ENCODE measurements at places on chromosomes 1 and 21.

DNA sequence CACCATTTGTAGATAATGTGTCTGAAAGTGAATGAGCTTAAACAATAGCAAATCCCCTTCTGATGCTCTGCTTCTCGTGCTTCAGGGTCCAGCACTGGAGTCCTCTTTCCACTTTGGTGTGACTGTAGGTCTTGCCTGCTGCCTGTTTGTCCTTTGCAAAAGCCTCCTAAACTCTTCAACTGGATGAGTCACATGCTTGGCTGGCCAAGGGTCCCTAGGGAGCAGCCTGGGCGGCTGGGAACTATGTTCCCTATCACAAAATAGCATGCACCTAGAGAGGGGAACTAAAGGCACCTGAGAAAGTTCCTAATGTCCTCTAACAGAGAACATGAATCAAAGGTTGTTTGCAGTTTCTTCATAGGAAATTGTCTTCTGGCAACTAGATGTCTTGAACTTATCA, 607.2 kb upstream of the PLXNA2 start:
- DNase-seq: no peak

GRCh38 chr1:57966751-57967406, 543.0 kb upstream of the DAB1 start:
- DNase-seq: no peak

DNA sequence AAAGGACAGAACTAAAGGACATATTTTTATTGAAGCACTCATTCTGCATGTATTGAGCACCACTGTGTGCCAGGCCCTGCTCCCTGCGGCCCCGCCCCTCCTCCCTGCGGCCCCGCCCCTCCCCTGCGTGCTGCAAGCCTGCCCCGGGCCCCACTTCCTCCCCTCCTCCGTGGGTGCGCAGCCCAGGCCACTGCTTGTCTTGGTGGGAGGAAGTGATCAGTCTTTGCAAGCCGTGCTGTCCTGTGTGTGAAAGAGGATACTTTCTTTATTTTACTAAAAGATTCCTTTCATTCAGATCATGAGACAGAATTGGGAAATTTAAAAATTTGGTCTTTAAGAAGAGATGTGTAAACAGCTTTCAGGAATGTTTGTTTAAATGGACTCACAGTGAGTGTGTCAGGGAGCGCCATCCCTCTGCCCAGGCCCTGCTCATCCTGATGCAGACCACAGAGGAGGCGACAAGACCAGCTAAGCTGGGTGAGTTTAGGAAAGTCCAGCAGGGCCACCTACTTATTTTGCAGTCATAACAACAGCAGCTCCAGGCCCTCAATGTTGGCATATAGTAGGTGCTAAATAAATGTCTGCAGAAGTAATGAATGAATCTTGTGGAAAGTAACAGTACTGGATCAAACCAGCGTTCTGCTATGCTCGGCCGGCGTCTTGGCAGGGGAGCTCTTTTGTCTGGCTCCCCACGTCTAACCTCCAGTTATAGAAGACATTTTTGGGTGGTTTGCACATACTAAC, 88.3 kb upstream of the SELENON start:
- no peak for DNase-seq

GRCh38 chr1:55988963-55989452, 590.4 kb downstream of the PLPP3 start:
- DNase-seq: no peak

DNA sequence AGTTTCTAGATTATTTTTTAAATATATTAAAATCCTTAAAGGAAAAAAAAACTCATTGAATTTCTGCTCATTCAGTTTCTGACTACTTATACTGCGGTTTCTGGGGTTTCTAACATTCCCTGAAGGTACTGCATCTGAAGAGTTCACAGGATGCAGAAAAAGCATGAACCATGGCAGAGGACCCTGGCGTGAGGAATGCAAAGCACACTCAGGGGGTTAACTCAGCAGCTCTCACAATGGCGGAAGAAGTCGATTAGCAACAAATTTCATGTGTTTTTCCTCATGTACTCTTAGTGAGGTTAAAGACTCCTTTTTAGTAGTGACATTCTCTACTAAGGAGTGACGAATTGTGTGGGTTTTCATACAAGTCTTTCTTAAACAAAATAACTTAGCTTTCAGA, 975.6 kb downstream of the NCAM2 start:
- DNase-seq: no peak

GRCh38 chr1:14745789-14746188, 147.3 kb downstream of the KAZN start:
- no peak for DNase-seq

DNA sequence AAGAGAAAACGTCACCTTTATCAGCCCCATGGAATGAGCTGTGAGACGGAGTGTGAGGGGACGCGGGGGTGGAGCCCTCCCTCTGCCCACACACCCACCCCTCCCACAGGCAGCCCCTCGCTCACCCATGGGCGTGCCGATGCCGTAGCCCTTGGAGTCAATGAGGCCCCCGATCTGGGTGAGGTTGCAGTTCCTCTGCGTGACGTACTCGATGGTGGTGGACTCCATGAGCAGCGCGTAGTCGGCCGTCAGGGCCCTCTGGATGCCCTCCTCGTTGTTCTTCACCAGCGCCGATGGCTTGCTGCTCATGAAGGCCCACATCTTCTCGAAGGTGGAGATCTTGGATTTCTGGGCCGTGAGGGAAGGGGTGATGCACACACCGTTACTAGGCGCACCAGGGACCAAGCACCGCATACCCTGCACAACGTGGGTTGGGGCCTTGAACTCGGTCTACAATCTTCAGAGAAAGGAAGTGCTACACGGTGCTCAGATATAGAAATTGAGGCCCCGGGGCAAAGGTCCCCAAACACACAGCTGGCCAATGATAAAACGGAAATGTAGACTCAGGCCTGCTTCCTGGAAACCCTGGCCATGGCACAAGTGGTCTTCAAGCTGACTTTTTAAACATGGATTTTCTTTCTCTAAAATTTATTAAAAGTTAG, 228.2 kb downstream of the GRIK3 start:
- no peak for DNase-seq

DNA sequence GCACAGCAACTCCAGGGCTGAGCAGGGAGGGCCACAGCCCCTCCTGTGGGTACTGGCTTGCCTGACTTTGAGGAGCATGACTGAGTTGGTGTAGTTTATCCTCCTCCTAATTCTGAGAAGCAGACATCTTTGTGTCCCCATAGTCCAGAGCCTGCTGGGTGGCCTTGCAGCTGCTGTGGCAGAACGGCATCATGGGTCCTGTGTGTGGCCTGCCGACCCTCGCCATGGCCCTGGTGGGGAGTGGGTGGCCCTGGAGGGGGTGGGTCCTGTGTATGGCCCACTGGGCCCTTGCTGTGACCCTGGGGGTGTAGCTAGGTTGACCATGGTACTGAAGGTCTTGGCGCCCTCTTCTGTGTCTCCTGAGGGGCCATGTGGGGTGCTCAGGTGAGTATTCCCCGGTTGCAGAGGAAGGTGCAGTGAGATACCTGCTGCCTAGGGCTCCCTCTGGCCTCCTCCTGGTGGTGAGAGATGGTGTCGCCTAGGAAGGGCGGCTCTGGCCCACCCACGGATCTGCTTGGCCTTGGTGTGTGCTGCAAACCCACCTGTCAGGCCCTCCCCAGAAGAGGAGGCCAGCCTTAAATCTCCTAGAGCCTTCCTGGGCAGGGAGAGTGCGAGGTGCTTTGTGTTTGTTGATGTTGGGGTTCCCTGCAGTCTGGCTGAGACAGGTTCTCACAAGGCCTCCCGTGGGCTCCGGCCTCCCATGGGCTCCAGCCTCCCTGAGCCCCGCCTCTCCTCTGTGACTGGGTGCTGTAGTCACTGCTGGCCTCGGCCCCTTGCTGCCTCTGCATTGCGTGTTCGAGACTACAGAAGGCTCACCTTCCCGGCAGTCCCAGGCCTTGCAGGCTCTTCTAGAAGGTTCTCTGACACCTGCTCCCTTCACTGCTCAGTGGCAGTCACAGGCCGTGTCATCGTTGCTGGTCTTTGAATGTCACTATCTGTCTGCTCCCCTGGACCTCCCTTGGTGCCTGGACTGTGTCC, 7.8 kb downstream of the SNAP47 start:
- DNase-seq: no peak

- DNase-seq: no peak
Measured at GRCh38 chr1:42175314-42176054, 10.9 kb upstream of the GUCA2A start.
